GM23248 (cell line): ENCODE measurements at places on chromosomes 16 and 17. TPM values are rescaled to one million over a fixed set of nuclear protein-coding genes. Genes with fewer than 3 reads are reported as not detected.

MT1M gene
- total RNA-seq = 3.8 and 8.2 TPM in 2 replicates

GPRC5B gene
- total RNA-seq = 0.63 TPM in 1 of 2 replicates, not detected in the other

TBC1D3I gene
- total RNA-seq = not detected in 2 replicates

DNA sequence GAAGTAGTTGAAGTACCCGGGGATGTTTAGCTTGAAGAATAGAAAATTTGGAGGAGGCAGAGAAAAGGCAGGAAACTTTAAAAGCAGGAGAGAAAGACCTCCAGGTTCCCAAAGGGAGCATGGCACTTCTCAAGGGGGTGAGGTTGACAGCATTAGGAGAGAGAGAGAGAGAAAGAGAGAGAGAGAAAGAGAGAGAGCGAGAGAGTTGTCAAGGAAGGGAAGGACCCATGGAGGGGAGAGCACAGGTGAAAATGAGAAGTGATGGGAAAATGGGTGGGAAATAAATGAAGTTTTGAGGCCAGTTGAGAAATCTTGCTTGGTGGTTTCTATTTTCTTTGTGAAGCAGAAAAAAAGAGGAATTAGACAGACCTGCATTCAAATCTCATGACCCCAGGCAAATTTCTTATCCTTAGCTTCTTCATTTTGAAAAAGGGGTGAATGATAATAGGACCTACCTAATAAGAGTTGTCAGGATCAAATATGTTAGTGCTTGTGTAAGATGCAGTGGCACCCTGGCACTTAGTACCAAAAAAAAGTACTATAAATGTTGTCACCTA lies 24.0 kb downstream of the PRKCB start:
- no peaks in the 10 kb centered on the region for H3K36me3 ChIP-seq
- H3K27me3 ChIP-seq = no peaks in the 10 kb centered on the region
- no peak overlapping the region for H3K27ac ChIP-seq
- DNase-seq = no peak

DNA sequence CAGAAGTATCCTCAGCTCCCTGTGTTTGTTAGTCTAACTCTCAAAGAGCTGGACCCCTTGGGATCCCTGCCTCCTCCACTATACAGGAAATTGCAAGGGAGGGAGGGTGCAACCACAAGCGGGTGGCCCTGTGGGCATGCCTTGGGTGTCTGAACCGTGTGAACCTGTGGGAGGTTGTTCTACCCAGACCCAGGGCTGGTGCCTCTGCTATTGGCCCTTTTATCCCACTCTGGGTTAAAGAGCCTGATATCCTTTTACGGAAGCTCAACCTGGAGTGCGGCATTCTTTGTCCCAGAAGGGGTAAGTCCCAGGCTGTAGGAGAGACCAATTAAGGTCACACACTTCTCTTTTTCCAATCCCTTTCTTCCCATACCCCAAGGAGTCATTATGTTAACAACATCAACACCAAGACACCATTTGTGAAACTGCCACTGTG lies 53.4 kb downstream of the ARSG start:
- H3K36me3 ChIP-seq = no peaks in the 10 kb centered on the region
- H3K4me1 ChIP-seq = no peaks in the 10 kb centered on the region
- H3K4me3 ChIP-seq = no peak overlapping the region
- H3K27me3 ChIP-seq = no peaks in the 10 kb centered on the region
- no peak for DNase-seq
- no peak overlapping the region for H3K27ac ChIP-seq

GRCh38 chr17:34874478-34874877 lies 86.8 kb downstream of the CCT6B start:
- no peaks in the 10 kb centered on the region for H3K36me3 ChIP-seq
- H3K4me1 ChIP-seq = no peaks in the 10 kb centered on the region
- H3K27ac ChIP-seq = no peak overlapping the region
- H3K4me3 ChIP-seq = no peak overlapping the region
- H3K27me3 ChIP-seq = no peaks in the 10 kb centered on the region; the same call in 1 of the 2 replicates
- DNase-seq = no peak

GRCh38 chr16:12584488-12585233 lies 219.0 kb downstream of the CPPED1 start:
- no peak overlapping the region for H3K27ac ChIP-seq
- no peak for DNase-seq
- H3K36me3 ChIP-seq = no peaks in the 10 kb centered on the region
- H3K4me3 ChIP-seq = no peak overlapping the region
- no peaks in the 10 kb centered on the region for H3K27me3 ChIP-seq

- H3K27ac ChIP-seq = no peak overlapping the region
- H3K27me3 ChIP-seq = no peaks in the 10 kb centered on the region
- peaks cover 6% of the 10 kb centered on the region; the same call in 1 of the 2 replicates for H3K36me3 ChIP-seq
- H3K4me3 ChIP-seq = no peak overlapping the region
- no peak for DNase-seq
These were observed 54.8 kb downstream of the N4BP1 start for GRCh38 chr16:48555155-48555554.

DNA sequence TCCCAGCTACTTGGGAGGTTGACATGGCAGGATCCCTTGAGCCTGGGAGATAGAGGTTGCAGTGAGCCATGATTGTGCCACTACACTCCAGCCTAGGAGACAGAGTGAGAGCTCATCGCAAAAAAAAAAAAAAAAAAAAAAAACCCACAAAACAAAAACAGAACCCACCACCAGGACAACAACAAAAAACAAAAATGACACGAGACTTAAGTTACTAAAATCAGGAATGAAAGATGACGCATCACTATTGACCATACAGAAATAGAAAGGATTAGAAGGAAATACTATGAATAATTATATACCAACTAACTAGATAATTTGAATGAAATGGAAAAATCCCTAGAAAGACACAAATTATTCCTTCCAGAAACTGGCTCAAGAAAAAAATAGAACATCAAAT lies 432.4 kb upstream of the PMFBP1 start:
- H3K27ac ChIP-seq = no peak overlapping the region
- H3K36me3 ChIP-seq = no peaks in the 10 kb centered on the region
- no peak overlapping the region for H3K4me3 ChIP-seq
- no peaks in the 10 kb centered on the region for H3K27me3 ChIP-seq
- no peaks in the 10 kb centered on the region for H3K4me1 ChIP-seq
